ENCODE measurements at places on chromosomes 6 and 20.
A peak's percentile ranks its signal among the peaks of the same experiment; 100 is the strongest.

DNA sequence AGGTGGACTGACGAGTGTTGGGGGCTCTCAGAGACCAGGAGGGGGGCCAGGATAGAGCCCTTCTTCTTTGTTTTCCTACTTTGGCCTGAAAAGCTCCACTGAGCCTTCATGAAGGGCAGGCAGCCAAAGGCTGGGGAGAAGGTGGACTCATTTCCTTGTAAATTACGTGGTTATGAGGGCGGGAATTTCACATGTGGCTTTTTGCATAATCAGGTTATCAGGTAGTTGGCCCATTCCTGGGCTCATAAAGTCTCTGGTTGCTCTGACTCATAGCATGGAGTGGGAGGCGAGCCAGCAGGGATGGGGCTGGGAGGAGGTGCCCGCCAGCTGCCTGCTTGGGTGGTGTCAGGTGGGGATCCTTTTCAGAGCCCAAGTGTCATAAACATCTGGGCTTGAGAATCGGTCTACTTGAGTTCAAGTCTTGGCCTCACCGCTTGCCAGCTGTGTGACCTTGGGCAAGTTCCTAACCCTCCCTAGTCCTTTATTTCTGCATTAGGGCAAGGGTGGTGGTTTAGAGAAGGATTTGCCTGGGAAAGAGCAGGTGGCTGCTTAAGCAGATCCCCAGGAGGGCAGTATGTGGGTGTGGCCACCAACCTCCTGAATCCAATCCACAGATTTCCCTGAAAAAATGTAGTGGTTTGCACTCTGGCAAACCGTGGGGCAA lies 26.5 kb upstream of the RNF24 start:
- no peak for DNase-seq

DNA sequence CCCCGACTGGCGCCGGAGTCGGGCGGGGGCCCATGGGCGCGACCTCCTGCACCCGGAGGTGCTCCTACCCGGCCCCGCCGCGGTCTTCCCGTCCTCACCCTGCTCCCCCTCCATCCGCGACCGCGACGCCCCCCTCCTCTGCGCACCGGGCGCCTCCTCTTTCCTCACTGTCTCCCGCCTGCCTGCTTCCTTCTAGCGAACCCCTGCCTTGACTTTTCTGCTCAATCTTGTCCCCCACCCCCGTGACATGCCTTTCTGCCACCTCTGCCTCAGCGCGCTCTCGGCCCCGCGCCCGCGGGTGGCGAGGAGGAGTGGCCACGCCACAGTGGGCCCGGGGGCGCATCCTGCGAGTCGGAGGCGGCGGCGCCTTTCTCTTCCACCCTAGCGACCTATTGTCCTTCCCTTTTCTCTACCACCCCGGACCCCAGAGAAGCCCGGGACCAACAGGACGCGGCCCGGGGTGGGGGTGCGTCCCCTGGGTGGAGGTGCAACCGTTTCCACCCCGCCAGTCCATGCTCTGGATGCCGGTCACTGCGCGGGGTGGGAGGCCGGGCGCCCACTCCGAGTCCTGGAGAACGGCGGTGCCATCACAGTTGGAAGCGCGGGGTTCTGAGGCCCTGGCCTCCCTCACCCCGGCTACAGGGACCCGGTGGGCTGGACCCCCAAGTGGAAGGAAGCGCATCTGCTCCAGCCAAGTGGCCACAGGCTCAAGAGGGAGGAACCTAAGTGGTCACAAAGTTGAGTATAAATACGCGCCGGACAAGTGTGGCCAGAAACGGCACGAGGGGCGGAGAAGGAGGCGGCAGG lies 2.0 kb downstream of the PDE10A start:
- peak; percentile 32 for DNase-seq

GRCh38 chr6:129485746-129486145 lies 224.2 kb downstream of the ARHGAP18 start:
- DNase-seq, result no peak

DNA sequence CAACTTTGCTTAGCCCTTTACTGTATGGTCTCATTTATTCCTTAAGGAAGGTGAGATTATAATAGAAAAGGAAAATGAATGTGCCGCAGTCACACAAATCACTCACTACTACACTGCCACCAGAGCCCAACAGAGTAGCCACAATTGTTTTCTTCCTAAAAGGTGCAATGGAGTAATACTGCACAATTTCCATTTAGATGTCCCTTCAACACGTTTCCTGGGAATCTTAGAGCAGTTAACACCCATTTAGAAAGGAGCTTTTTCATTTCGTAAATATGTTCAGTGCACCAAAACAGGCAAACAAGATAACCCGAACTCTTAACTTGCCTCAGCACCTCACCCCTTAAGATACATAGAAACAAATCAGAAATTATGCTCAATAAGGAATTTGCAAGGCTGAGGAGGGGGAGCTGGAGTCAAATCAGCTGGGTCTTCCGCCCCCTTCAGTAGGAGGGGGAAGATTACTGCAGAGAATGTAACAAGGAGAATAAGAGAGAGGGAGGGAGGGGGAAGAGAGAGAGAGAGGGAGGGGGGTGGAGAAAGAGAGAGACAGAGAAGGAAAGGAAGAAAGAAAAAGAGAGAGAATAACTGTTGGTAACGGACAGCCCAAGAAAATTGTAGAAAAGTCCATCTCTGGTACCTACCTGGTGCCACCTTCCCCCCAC lies 155.5 kb downstream of the BCAS1 start:
- no peak for DNase-seq

GRCh38 chr6:104855507-104855906 lies 4.2 kb downstream of the HACE1 start:
- no peak for DNase-seq

GRCh38 chr6:87029711-87030314 lies 65.1 kb downstream of the CGA start:
- no peak for DNase-seq

DNA sequence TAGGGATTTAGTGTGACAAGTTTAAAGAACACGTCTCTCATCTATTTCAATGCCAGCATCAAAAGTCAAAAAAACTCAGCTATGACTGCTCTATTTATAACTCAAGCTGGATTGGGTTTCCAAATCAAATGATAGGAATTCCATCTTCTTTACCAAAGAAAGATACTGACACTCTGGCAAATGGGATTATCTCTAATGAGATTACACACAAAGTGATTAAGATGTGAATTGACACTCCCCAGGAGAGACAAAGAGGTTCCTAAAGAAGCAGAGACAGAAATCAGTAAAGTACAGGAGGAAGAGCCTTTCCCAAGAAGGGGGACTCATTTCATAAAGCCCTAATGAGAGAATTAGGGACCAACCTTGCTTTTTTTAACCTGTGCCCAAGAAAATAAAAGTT lies 92.1 kb downstream of the ID4 start:
- DNase-seq, result no peak

GRCh38 chr6:40816601-40817000 lies 222.4 kb downstream of the UNC5CL start:
- no peak for DNase-seq

- no peak for DNase-seq
Observed at GRCh38 chr6:71453371-71453706, 164.7 kb downstream of the OGFRL1 start.

All from neural crest cell (in vitro differentiated cells).